ENCODE measurements at places on chromosomes 3 and 15.

GRCh38 chr3:184764191-184764590 is 47.8 kb upstream of the VPS8 start:
- DNase-seq = no peak

- no peak for DNase-seq
Observed at GRCh38 chr3:160447544-160447943, 2.0 kb downstream of the TRIM59 start.

DNA sequence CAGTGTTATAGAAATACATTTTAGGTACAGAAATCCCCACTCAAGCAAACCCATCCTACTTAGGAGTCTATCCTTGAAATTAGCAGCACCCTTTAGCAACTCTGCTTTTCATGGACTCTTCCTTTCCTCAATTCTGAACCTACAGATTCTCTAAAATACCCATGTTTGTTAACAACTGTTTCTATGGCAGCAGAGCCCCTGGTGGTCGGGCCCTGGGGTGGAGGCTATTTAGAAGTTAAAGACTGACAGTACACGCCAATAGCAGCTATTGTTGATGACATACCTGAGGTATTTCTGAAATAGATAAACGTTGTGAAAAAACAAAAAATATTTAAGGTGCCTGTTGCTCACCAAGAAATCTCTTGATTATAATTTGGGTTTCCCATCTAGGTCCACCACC is 23.4 kb upstream of the NRG4 start:
- no peak for DNase-seq

- DNase-seq = no peak
Observed at GRCh38 chr15:91528801-91529200, 324.7 kb upstream of the SLCO3A1 start.

DNA sequence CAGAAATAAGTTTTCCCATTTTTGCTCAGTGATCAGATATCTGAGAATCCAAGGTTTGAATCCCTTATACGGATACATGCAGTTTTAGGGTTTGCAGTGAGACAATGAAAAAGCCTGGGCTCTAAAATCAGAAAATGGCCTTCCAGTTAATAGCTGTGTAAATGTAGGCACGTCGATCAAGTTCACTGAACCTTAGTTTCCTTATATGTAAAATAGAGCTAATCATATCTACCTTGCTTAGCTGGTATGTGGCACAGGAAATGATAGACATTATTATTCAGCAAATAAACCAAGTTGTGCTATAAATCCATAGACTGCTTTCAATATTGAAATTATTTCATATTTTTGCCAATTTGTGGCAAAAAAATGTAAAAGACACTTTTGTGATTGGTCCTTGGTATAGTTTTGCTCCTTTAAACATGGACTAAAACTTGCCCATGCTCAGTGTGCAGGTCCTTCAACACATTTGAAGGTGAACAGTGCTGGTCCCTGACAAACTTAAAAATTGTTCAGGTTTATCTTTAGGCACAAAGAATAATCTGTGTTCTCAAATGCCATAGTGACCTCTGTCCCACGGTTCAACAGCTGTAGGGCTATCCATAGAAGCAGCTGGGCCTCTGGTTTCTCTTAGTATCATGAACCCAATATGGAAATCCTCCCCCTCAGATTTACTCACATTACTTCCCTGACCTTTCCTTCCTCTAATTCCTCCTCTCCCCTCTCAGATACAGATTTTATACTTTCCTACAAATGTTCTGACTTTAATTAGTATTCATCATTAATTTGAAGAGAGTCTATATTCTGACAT is 51.0 kb downstream of the CCDC54 start:
- DNase-seq = no peak

- DNase-seq = no peak
Observed at GRCh38 chr15:63605036-63605435, 7.8 kb downstream of the FBXL22 start.

DNA sequence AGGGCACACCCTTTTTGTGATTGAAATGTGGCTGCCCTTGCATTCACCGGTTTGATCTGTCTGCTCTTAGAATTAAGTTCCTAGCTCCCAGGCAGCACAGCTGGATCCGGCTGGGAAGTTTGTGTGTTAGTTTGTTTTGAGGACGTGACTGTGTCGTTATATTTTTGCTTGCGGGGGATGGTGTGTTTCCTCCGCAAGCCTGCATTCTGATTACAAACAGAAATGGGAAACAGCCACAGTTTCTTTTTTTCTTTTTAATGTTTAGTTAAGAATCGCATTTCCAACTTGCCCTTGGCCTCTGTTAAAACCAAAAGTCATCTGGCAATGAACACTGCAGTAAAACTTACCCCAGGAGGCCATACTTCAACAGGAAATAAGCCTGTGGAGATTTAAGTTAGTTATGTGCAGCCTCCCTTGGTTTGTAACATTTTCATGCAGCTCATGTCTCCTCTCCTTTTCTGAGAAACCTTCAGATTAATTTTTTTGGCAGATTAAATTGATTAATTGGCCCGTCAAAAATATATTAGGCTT is 888 bp downstream of the TMOD3 start:
- DNase-seq = no peak

- no peak for DNase-seq
Observed at GRCh38 chr3:24242012-24242698, 252.5 kb downstream of the THRB start.

- no peak for DNase-seq
Observed at GRCh38 chr15:83978588-83978987, 257.0 kb upstream of the GOLGA6L4 start.

DNA sequence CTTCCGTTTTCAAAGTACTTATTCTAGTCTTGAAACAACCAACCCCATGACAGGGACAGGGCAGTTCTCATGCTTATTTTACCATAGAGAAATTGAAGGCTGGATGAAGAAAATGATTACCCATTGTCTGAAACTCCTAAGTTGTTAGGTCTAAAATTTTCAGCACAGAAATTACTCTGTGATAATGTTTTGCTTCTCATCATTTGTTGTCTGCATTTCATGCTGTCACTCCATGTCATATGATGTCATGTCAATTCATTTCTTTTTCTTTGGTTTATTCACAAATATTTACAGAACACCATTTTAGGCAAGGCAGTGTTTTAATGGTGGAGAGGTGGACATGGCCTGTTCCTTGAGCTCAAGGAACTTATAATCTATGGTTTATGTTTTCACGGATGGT is 98.2 kb upstream of the RASGRP1 start:
- DNase-seq = no peak

- no peak for DNase-seq
Observed at GRCh38 chr15:39937696-39938095, 3.8 kb downstream of the EIF2AK4 start.

DNA sequence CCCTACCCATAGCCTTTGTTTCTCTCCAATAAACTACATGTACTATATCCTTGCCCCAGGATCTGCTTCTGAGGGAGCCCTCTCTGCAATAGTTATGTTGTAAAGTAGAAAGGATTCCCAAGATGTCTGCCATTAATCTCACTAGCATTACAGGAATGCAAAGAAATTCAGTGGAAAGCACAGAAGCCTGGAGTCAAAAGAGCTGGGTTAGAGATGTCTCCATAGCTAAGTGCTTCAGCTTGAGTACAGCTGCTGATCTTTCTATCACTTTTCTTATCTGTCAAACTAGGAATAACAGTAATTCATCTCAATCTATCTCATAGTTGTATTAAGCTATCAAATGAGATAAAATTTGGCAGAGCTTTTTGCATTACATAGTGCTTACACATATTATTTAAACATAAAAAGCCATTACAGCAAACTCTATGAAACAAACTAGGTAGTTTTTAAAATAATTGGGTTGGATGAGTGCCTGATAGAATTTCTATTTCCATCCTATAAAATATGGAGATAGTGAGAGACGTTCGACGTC is 799.5 kb upstream of the SEMA6D start:
- DNase-seq = no peak

- peak; percentile 11 for DNase-seq
Observed at GRCh38 chr3:194095464-194095863, 40.5 kb upstream of the HES1 start.

- no peak for DNase-seq
Observed at GRCh38 chr3:24435584-24435983, 59.1 kb downstream of the THRB start.

GRCh38 chr15:74709011-74709410 is 13.2 kb upstream of the EDC3 start:
- no peak for DNase-seq

DNA sequence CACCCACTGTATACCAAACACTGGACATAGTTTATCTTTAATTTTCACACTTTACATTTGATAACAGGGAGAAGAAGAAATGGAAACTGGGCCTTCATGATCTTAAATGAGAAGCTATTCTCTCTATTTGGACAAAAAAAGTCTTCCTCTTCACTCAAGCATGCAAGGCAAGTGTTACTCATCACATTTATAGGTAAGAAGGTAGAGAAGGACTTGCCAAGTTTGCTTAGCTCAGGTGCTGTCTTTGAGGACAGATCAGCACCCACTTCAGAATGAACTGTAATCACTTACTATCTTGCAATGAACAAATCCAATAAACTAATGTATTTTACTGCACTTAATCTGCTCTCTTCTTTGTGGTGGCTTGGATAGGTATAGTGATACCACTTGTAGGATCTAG is 1.1 kb upstream of the MYH15 start:
- DNase-seq = no peak

DNA sequence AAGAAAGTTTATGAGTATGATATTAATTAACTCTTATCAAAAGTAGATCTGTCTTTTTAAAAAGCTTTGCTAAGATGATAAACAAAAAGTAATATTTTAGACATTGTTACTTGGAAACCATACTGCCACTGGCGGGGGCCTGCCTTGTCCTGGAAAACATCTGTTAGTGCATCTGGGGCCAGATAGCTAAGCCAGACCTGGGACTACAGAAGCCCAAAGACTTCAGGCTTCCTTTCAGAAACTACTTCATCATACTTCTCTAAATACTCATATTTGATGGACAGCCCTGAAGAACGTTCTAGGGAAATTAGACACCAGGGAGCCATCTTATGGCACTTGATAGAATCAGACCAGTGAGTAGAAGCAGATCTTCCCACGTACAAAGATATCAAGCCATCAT is 795.4 kb upstream of the SEMA6D start:
- DNase-seq = no peak

GRCh38 chr3:10335190-10335738 is 14.4 kb upstream of the SEC13 start:
- DNase-seq = no peak

- no peak for DNase-seq
Observed at GRCh38 chr3:194928227-194928626, 242.5 kb downstream of the FAM43A start.

- no peak for DNase-seq
Observed at GRCh38 chr15:29021857-29022256, 136.1 kb downstream of the APBA2 start.

- DNase-seq = no peak
Observed at GRCh38 chr3:121918779-121919483, 24.7 kb downstream of the SLC15A2 start.

GRCh38 chr3:18153571-18154173 is 271.5 kb downstream of the SATB1 start:
- DNase-seq = no peak

GRCh38 chr15:100923902-100924301 is 4.7 kb downstream of the LRRK1 start:
- no peak for DNase-seq

DNA sequence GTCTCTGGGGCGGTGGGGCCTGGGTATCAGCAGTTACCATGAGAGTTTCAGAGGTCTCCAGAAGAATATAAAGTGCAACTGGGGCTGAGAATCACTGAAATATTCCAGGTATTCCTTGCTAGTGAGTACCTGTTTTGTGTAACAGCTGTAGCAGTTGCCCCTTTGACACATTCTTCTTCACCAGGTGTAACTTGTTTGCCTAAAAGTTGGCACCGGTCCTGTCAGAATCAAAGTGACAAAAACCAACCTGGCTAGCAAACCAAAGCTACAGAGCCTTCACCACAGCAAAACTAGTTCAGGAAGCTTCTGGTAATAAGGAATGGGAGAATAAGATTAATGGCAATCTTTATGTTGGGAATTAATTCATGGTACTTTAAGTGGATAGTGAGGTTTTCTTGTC is 296.0 kb downstream of the NAALADL2 start:
- no peak for DNase-seq

DNA sequence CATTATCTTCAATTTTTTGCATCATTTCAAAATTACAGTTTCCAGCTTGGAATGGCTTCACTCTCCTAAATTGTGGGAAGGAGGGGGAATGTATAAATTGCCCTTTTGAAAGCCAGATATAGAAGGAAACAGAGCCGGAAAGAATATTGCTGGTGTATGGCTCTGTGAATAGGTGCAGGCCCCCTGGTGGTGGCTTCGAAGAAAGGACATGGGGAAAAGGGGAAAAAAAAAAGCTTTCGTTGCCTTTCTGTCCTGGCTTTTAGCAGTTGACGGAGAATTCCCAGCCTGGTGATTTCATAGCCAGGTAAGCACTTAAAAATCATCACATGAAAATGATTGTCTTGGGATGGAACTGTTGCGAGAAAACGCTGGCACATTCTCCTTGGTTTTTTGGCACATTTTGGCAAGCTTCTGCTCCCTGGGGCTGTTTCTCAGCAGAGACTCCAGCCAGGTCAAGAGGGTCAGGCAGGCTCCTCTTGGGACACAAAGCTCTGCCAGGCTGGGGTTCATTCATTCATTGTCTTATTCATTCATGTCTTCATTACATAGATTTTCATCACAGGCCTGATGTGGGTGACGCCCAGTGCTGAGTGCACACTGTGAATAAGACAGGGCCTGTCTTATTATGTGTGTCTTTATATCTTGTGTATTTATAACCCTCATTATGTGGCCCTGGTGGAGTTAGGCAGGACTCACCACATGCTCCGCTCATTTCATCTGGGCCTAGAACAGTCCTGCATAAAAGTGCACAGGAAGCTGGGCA is 300.0 kb upstream of the TPM1 start:
- peak; percentile 60 for DNase-seq

DNA sequence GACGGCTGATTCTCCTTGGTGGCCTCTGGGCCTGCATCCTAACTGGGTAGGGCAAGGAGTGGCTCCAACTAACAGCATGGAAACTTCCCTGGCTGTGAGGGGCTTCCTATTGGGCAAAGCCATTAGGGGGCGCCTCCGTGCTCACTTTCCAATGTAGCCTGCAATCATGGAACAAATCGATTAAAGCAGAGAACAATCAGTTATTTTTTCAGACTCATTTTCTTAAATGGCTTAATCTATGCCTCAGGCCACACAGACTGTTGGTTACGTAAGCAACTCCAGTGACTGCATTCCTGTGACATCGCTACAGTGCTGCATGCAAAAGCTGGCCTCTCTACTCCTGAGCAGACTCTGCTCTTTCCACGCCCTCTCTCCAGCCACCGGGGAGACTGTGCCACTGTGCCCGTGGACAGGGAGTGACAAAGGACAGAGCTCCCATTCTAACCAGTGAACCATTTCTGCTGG is 278.9 kb downstream of the KLF13 start:
- DNase-seq = no peak

- DNase-seq = no peak
Observed at GRCh38 chr3:32157600-32158264, 51.3 kb downstream of the GPD1L start.

GRCh38 chr3:114363554-114364202 is 69.8 kb downstream of the TIGIT start:
- DNase-seq = no peak

- no peak for DNase-seq
Observed at GRCh38 chr15:96342406-96343112, 12.1 kb downstream of the NR2F2 start.

GRCh38 chr3:102020735-102021134 is 171.4 kb downstream of the NFKBIZ start:
- no peak for DNase-seq

GRCh38 chr15:27783678-27784077 is 315.4 kb downstream of the OCA2 start:
- no peak for DNase-seq
